ENCODE measurements at places on chromosomes 11 and 22.

DNA sequence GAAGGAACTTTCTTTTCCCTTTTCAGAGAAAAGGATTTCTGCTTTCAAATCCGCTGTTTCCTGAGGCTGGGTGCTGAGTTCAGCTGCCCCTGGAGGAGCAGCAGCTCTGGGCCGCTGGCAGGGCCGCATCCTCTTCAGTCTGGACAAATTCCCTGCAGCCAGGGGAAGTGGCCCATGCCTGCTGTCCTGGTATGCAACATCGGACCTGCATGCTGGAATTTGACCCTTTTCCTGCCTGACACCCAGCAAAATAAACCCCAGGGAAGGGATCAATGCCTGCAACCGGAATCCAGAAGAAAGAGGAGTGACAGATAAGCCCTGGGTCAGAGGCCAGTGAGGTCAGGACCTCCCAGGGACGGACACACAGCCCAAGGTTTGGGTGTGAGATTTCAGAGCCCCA, 54.1 kb upstream of the LINC01488 start:
- DNase-seq: no peak

GRCh38 chr11:58928691-58929090, 10.6 kb upstream of the GLYATL1 start:
- no peak for DNase-seq

- no peak for DNase-seq
These were observed 55.1 kb downstream of the BCR start for GRCh38 chr22:23235425-23235824.

GRCh38 chr11:111548525-111548924, 8.0 kb downstream of the LAYN start:
- DNase-seq: no peak

- no peak for DNase-seq
These were observed 138.1 kb upstream of the E2F8 start for GRCh38 chr11:19378814-19379213.

DNA sequence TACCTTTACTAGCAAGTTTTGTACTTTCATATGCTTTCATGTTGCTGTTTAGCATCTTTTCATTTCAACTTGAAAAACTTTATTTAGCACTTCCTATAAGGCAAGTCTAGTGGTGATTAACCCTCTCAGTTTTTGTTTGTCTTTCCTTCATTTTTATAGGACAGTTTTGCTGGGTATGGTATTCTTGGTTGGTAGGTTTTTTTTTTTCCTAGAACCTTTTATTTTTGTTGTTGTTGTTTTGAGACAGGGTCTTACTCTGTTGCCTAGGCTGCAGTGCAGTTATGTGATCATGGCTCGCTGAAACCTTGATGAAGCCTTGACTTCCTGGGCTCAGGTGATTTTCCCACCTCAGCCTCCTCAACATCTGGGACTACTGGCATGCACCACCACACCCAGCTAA, 29.9 kb upstream of the SLC5A1 start:
- DNase-seq: no peak

- DNase-seq: no peak
These were observed 38.5 kb downstream of the RTL6 start for GRCh38 chr22:44459551-44459950.

DNA sequence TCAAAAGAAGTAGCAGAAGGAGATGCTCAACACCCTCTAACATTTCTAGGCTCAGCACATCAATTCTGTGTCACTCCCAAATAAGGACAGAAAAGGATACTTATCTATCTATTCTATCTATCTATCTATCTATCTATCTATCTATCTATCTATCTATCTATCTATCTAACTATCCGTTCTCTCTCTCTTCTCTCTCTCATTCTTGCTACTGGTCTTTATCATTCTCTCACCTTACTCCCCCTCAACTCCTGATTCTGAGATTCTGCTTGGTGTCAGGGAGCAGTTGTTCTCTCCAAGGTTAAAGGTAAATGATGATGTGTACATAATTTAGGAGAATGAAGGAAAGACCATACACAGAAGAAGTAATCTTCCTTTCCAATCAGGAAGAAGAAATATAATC, at the start of gene OR10G6:
TSS of gene OR10G6 (minus strand) at position 43 of the 400 bp plus-strand sequence. CDS start at position 43, 0 bp downstream.
- no peak for DNase-seq

- DNase-seq: no peak
These were observed 171.8 kb downstream of the CTTN start for GRCh38 chr11:70569996-70570692.

DNA sequence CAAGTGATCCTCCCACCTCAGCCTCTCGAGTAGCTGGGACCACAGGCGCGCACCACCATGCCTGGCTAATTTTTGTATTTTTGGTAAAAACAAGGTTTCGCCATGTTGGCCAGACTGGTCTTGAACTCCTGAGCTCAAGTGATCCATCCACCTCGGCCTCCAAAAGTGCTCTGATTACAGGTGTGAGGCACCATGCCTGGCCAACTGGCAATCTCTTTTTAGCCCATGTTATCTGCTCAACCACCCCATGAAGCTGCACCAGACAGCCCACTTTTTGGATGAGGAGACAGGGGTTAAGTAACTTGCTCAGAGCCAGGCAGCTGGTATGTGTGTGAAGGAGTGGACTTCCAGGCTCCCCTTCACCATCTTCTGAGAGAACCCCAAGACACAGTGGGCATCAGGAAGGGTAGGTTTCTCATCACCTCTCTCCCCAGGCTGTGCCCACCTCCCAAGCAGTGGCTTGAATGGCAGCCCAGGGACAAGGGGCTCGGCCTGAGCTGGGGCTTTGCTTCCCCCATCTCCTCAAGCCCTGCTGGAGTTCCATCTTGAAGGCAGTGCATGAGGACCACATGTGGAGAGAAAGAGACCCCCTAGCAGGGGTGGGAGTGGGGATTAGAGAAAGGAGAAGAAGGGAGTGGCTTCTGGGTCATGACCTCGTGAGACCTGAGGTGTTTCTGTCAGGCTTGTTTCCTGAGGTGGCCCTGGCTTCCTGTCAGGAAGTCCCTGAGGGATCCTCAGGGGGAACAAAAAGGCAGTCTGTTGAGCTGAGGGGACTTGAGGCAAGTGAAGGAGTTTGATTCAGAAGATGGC, 87.5 kb upstream of the PARVA start:
- DNase-seq: no peak

GRCh38 chr22:36405221-36405661, 17.5 kb upstream of the MYH9 start:
- no peak for DNase-seq

DNA sequence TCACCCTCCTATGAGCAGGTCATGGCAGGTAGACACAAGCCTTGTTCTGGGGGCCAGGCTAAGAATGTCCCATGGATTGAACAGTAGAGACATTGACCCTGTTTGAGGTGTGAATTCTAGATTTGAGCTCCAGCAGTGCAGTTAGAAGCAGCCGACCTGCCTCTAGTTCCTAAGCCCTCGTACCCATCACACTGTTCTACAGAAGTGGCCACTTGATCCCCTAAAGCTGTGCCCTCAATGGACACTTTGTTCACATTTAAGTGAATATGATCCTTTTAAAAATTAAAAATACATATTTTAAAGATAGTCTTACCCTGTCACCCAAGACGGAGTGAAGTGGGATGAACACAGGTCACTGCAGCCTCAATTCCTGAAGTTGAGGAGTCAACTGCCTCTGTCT, 122.0 kb downstream of the MED15 start:
- DNase-seq: no peak

- no peak for DNase-seq
These were observed 20.1 kb upstream of the HIPK3 start for GRCh38 chr11:33237039-33237597.

DNA sequence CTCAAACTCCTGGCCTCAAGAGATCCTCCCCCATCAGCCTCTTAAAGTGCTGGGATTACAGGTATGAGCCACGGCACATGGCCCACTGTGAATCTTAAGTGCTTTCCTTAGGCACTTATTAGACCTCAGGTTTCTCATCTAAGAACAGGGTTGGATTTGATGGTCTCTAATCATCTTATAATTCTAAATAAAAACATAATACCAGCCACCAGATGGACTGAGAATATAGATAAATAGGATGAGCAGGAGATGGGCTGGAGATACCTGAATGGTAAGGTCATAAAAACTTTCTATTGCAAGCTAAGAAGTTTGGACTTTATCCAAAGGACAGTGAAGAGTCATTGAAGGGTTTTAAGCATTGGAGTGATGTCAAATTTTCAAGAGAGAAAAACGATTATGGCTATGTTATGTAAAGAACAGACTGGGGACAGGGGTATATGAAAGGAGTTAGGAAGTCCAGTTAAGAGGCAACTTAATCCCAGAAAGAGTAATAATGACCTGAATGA, 85.2 kb downstream of the RELT start:
- no peak for DNase-seq

DNA sequence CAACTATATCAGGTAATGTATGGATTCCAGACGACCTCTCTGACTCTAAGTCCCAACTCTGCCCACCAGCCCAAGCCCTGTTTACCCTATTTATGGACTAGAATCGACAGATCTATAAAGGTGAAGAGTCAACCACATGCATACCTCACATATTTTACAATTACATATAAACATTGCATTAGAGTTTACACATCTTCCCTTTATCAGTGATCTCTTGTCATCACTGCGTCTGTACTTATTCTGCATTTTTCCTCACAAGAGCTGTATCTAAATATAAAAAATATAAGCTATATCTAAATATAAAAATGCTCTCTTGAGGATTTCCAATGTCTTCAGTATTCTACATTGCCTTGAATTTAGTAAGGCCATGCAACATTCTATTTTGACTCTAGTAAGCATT, 8.5 kb downstream of the FIBIN start:
- DNase-seq: no peak

DNA sequence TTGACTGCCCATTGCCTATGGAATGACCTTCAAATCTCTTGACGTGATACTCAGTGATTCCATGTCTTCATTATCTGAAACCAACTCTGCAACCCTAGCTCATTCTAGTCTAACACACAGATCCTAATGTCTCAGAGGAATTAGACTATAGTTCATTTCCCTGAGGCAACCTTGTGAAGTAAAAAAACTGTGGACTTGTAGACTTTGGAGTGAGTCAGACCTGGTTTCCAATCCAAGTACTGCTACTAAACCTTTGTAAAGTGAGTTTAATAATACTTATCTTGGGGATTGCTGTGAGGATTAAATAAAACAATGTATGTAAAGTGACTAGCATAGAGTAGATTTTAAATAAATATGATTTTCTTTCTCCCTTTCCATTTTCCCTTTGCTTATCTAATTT, 226.1 kb downstream of the BLID start:
- DNase-seq: no peak

DNA sequence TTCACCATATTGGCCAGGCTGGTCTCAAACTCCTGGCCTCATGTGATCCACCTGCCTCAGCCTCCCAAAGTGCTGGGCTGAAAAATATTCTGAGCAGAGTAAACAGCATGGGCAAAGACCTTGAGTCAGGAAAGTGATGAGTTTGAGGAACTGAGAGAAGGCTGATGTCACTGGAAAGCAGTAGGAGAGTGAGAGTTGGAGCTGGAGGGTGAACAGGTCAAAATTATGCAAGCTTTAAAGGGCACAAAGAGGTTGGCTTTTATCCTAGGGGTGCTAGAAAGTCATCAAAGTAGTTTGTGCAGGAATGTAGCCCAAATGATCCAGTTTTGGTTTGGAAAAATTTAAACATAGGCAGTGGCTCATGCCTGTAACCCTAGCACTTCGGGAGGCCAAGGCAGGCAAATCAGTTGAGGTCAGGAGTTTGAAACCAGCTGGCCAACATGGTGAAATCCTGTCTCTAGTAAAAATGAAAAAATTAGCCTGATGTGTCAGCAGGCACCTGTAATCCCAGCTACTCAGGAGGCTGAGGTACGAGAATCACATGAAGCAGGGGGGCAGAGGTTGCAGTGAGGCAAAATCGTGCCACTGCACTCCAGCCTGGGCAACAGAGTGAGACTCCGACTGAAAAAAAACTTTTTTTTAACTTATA, 44.7 kb upstream of the CXCR5 start:
- DNase-seq: no peak

DNA sequence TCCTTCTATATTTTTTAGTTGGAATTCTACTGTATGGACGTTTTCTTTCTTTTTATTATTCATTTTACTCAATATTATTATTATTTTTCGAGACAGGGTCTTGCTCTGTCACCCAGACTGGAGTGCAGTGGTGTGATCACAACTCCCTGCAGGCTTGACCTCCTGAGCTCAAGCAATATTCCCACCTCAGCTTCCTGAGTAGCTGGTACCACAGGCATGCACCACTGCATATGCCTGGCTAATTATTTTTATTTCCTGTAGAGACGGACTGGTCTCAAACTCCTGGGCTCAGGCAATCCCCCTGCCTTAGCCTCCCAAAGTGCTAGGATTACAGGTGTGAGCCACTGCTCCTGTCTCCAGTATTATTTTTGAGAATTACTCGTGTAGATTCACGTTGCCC, 34.0 kb upstream of the CCDC134 start:
- no peak for DNase-seq

DNA sequence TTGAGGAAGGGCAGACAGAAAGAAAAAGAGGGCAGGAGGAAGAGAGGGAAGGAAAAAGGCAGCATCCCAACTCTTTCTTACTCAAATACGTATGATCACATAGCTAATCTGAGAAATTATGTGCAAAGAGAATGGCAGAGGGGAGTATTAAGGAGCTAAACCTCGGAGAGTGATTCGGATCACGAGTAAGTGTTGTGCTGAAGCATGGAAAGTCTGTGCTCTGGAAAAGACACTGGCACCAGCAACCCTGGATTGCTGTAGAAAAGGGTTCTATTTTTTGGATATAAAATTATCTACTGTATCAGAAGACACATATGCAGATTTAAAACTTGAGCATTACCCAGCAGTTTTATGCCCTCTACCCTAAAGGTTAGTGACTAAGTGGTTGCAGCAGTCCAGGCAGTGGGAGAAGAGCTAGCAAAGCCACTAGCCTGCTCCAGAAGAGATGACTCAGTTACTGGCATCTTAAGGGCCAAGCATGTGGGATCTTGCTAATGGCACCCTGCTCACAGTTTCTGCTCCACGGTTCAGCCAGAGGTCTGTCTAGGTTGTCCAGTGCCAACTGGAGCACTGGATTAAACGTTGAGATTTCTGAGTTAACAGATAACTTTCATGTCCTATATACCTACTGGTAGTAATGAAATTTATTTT, 151.7 kb downstream of the SWAP70 start:
- DNase-seq: no peak

DNA sequence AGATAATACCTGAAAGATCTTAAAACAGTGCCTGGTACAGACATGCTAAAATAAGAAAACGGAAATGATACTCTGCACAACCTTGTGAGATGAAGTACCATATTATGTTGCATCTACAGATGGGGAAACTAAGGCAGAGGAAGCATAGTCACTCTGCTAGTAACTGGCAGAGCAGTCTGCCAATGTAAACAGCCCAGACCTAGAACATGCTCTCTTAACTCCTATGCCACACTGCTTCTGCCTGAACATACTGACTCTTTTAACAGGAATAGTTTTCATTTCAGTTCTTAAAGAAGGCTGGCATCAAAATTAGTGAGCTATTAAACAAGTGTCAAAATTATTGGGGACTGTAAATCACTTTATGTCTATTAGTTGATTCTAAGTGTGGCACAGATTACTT, 99.9 kb downstream of the CD44 start:
- DNase-seq: no peak

Measured in activated naive CD4-positive, alpha-beta T cell (primary cell).